ENCODE measurements at places on chromosomes 4 and X.

GRCh38 chr4:143728166-143728565 lies 27.7 kb upstream of the FREM3 start:
- no peak for DNase-seq

GRCh38 chr4:60581919-60582536 lies 618.1 kb upstream of the ADGRL3 start:
- no peak for DNase-seq

- no peak for DNase-seq
These were observed 24.6 kb upstream of the PDLIM3 start for GRCh38 chr4:185559915-185560281.

DNA sequence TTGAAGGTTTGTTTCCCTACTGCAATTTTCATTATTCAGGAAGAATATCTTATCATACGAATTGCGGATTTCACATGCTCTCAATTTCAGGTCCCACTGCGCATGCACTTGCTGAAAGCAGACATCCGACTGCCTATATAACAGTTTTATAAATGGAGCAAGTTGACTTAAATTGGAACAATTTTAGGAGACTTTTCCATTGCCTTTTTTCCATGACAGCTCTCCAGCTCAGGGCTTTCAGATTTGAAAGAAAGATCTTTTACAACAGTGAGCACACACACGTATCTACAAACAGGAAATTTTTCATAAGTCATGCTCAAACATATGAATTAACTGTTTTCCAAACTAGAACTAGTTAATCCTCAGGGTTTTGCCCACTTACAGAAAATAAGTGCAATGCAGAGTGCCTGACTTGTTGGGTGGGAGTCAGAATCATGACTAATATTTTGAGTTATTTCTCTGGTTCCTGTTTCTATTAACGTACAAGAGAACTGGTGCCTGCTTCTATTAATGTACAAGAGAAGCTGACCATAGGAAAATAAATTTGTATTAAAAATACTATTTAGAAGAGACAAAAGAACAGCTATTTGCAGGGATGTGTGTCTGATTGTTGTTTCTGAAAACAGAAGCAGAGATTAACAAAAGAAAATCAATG lies 137.9 kb downstream of the GPC3 start:
- DNase-seq, result no peak

GRCh38 chr4:141654098-141654497 lies 17.7 kb downstream of the IL15 start:
- DNase-seq, result peak; percentile 70

GRCh38 chr4:991451-992296 lies 1.5 kb downstream of the SLC26A1 start:
- no peak for DNase-seq

GRCh38 chr4:68076194-68076593 lies 53.5 kb downstream of the TMPRSS11F start:
- no peak for DNase-seq

DNA sequence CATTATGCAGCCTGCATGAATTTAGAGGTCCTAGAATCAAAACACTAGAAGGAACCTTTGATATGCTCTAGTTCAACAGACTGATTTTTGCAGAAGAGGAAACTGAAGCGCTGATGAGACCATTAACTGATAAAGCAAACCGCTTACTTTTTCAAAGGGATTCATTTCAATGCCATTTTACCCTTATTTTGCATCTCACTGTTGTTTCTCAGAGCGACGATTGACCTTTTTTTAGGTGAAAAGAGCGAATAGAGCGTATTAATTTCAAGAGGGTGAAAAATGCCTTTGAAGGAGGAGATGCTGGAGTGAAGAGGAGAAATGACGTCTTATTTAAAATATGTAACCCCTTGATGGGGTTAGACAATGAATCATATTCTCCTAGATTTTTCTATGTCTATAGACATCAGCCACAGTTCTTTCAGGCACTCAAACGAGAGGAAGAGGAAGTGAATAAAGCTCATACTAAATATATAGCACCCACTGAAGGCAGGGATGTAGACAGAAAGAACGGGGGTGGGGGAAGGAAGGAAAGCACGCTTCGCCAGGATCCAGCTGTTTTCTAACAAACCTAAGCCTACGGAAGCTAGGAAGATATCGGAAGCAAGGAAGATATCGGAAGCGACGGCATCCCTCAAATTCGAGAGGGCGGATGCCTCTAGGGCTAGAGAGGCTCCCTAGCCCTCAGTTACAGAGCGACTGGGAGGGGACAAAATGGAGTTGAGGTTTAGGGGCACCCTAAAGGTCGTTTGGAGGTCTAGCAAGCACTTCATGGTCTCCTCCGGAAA lies 848 bp downstream of the ACSL4 start:
- DNase-seq, result peak; percentile 6

DNA sequence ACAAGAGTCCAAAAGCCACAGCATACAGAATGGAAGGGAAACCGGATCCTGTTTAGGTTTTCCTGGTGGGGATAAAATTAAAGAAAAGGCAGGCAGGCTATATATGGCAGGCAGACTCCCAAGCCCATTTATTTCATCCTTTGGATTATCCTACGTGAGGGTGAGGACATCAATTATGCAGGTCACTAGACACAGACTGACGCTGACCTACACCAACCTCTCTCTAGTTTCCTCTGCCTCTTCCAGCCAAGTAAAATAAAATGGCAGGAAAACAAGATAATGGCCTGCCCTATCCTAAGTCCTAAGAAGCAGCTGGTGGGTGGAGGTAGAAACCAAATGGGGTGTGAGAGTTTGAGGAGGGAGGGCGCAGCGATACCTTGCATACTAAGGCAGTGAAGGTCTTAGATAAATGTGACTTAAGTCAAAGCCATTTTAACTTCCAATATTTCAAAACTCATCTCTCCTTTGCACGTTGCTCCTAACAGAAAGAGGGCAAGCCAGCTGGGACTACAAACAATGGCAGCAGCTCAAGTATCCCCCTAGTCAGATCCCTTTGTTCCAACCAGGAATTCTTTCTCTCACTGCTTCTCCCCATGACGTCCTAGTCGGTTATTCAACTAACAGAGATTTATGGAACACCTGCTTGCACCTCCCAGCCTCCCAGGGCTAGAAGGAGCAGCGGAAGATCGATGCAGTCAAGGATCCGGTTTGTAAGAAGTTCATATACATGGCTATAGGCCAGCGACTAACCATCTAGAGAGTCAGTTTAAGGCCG lies 72.8 kb downstream of the IRF2 start:
- DNase-seq, result no peak

DNA sequence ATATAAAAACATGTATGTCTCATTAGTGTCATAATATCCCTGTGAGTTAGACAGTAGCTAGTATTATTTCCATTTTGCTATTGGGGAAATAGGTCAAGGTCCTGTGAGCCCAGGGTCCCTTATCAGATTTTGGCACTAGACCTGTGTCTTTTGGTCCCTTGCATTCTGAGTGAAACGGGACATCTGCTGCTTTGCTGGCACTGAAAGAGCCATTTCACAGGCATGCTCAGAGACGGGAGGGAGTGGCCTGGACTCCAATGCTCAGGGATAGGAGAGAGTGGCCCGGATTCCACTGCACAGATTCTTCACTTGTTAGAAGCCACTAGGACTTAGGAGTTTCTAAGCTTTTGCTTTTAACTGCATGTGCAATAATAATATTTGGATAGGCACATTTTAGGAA lies 177.2 kb downstream of the TSPAN5 start:
- no peak for DNase-seq

DNA sequence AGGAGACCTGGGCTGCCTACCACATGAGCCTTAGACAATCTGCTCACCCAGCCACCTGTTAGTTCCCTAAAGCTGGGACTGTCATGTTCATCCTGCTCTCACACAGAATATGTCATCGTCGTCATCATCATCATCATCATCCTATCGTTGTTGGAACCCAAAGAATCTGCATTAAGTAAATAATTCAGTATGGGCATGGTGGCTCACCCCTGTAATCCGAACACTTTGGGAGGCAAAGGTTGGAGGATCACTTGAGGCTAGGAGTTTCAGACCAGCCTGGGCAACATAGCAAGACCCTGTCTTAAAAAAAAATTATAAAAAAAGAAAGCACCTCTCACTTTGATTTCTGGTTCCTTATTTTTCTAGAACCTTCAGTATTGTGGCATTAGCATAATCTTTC lies 6.4 kb downstream of the ENOPH1 start:
- DNase-seq, result no peak

DNA sequence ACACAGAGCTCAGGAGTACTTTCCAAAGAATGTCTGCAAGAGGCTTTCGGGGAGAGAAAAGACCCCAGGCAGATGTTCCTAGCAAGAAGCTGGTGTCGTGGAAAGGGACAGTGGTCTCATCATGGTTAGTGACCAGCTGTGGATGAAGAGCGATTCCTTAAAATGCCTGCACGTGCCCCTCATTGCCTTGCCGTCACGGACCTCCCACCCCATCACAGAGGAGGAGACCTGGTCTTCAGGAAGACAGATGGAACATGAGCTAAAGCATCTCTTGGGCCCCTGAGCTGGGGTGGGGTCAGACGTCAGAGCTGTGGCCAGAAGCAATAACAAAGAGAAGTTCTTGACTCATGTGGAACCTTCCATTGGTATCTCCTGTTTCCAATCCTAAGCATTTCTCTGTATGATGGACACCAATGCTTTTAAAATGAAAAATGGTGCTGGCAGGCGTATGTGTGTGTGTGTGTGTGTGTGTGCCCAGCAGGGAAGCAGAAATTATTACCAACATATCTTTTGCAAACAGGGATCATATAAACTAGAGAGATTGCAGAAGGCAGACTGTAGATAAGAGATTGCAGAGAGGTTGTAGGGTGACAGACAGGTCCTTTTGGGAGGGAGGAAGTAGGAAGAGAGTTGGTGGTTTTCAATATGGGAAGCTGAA lies 25.2 kb upstream of the ASMTL start:
- DNase-seq, result no peak

GRCh38 chr4:15457406-15458201 lies 12.1 kb upstream of the CC2D2A start:
- DNase-seq, result no peak

DNA sequence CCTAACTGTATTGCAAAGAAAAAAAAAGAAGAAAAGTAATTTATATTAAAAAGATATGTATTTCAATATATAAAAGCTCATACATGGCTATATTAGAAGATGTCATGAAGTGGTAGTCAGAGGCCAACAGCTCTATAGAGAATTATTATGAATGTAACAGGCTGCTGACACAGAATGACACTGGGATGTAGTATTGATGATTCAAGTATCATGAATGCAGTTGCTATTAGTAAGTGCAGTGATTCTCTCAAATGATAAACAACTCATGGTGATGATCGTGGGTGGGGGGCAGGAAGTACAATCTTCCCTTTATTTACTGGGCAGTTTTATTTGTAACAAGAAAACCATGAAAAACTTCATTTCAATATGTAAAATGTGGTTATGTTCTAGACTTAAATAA lies 124.6 kb downstream of the COL4A6 start:
- DNase-seq, result no peak

- DNase-seq, result no peak
These were observed 90.4 kb downstream of the SLC16A2 start for GRCh38 chrX:74511704-74512103.

- DNase-seq, result peak; percentile 78
These were observed at the start of gene SPIN3 for GRCh38 chrX:56995271-56995994. Gene SPIN3, minus strand, starts transcription at chrX:56995541. Its CDS starts 594 bp downstream, at chrX:56994947.

- no peak for DNase-seq
These were observed 75.2 kb downstream of the JAKMIP1 start for GRCh38 chr4:6125103-6125651.

DNA sequence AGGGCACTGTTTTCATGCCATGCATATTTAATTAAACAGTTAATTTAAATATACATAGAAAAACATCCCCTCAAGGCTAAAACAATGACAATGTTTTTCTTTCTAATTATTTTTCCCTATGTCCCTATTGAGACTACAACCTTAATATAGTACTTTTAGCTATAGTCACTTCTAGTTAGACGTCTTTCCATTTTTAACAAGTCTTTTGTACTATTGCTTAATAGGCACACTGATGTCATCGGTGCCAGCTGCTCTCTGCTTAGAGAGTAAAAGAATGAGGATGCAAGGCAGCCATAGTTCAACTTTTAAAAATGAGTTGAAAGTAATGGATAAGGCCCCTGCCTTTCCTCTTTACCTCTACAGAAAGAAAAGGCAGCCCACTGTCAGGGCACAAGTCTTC lies 191.1 kb downstream of the KCTD8 start:
- DNase-seq, result no peak

DNA sequence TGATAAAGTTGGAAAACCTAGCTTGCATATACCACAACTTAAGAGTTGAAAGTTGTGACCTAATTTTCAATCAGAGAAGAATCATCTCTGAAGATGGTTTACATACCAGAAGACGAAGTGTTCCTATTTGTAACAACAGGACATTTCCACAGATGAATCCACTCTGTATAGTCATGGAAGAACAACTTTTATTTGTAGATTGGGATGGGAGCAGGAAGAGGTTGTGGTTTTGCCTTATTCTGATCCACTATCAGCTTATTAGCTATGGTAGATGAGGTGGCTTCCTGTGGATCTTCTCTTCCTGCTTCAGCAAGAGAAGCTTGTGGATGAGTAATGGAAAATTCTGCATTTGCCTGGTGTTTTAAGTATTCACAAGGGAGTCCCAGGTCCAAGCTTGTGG lies 18.6 kb upstream of the SUPT20HL1 start:
- no peak for DNase-seq

DNA sequence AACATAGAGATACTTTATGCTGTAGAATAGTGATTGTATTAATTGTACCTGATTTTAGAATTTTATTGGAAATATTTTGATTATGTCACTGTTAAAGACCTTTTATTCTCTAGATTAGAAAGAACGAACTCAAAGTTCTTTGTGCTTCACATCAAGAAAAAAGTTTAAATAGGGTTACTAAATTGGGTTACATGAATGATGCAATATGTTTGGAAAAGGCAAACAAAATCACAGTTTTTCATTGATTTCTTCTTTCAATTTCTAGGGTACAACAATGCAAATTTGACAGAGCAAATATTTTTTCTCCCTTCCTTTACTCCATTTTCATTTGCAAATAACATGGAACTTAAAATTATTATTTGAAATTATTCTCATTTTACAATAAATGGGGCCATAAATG lies 24.0 kb upstream of the ANKRD50 start:
- no peak for DNase-seq

GRCh38 chr4:58749206-58749605 lies 1639.0 kb upstream of the IGFBP7 start:
- no peak for DNase-seq

- DNase-seq, result no peak
These were observed 31.0 kb upstream of the SLC34A2 start for GRCh38 chr4:25624616-25625015.

DNA sequence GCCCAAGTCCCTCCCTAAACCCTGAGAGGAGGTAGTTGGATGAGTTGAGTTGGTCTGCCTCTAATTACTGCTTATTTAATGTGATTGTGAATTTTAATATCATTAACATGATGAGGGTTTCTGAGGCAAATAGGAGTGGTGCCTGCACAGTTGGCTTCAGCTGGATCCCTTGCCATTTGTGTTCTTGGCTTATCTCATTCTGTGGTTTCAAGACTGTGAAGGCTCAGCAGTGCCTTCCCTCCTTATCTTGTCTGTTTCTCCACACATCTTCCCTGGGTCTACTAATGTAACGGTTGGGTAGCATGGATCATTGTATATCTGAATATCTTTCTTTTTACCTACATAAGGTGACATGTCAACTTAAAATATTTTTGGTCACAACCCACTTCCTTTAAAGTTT lies 1.6 kb upstream of the SLC10A4 start:
- no peak for DNase-seq

Measured in endothelial cell (in vitro differentiated cells).